CD4-positive, alpha-beta T cell treated with Interleukin-4 for 1 hour (primary cell): ENCODE measurements at places on chromosomes 7 and 10.

DNA sequence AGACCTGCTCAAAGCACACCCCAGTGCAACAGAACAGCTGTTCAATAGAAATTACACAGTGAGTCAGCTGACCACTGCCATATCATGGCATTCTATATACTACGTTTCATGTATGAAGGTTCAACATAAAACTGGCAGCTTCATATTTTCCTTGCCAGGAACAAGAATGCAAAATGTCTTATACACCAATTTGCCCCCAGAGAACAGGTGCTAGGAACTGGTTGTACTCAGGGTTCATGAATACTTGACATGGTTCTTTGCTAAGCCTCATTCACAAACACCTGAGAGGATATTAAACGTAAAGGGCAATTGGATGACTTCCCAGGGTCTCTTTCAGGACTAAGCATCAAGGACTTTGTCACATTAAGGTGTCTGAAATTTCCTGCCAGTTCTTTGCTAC lies 6.9 kb downstream of the MYOF start:
- no peak for DNase-seq

DNA sequence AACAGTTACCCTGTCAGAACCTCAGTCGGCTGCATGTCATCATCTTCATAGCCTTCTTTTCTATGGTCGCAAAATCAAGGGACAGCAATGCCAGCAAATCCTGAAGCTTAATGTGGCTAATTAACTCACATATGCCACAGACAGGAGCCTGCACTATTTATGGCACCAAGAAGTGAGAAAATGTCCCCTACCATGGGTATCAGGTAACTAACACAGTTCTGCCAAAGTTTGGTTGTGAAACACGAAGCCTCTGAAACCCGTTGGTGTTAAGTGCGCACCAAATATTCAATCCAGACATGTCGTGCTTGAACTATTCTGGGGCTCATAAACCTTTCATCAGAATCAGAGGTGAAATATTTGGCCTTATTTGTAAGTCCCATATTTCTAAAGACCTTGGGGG lies 63.3 kb downstream of the EVX1 start:
- no peak for DNase-seq

- DNase-seq: no peak
Observed at GRCh38 chr10:130986846-130987245, 324.7 kb downstream of the TCERG1L start.

DNA sequence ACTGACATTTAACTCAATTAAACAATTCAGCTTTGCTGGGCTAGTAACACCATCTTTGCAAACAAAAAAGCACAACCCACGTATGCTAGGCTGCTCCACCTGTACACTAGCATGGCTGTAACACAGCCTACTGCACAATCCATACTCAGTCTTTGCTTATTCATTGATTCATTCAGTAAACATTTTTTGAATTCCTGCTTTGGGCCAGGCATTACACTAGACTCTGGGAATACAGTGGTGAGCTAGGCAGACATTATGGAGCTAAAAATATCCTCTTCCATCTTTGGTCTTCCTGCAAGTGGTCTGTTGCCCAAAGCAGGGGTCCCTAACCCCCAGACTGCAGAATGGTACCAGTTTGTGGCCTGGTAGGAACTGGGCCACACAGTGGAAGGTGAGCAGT lies 9.9 kb downstream of the CNNM1 start:
- no peak for DNase-seq

GRCh38 chr10:15865304-15865703 lies 5.0 kb upstream of the MINDY3 start:
- no peak for DNase-seq

DNA sequence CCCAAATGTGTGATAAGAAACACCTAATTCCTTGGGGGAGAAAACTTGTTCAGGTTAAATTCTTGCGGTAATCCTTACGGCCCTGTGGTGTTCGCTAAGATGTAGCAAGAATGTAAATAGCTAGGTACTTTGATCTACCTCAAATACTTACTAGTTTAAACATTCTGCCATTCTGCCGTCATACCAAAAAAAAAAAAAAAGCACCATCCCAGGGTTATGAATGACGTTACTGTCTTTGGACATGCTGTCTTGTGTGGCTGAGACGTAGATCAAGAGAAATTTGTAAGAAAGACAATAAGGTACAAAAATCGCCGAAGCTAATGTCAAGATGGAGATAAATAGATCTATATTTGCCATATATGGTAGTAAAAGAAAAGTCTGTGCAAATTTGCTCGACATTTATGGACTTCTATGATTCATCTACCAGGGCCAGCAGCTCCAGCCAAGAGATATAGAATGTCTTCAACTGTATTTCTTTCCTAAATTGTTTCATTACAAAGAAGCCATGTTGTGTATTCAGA lies 195.6 kb downstream of the CUX1 start:
- no peak for DNase-seq

DNA sequence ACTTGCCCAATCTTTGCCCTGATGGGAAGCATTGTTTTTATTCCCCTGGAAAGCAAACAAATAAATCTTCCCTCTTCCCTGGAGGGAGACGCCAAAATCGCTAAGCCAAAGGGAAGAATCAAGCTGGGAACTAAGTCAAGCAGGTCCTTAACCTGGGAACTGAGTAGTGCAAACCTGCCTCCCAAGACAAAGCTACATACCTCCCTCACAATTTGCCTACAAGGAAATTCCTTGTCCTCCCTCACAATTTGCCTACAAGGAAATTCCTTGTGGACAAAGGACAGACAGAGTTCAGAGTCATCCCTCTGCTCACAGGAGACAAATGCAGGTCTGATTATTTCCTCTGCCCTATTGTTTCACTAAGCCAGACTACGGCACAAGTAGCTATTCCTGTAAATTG lies 50.5 kb downstream of the SPOCK2 start:
- no peak for DNase-seq

DNA sequence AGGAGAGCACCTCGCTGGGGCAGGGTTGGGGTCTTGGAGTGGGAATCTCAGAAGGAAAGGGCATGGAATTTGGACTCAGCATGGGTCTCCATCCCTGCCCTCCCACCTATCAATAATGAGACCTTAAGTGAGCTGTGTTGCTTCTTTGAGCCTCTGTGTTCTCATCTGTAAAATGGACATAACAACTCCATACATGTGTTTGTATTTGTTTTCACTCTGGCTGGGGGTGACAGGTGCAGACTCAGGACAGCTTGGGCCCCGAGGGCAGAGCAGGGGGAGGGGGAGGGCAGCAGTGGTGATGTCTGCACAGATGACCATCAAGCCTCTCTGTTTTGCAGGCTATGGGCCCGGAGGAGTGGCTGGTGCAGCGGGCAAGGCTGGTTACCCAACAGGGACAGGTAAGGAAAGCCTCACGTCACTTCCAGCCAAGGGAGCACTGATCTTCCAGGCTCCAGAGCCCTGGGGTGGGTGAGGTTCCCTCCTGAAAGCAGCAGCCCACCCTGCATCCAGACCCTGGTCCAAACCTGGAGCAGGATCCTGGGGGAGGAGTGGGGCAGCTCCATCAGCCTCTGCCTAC lies 19.9 kb downstream of the ELN start:
- no peak for DNase-seq

DNA sequence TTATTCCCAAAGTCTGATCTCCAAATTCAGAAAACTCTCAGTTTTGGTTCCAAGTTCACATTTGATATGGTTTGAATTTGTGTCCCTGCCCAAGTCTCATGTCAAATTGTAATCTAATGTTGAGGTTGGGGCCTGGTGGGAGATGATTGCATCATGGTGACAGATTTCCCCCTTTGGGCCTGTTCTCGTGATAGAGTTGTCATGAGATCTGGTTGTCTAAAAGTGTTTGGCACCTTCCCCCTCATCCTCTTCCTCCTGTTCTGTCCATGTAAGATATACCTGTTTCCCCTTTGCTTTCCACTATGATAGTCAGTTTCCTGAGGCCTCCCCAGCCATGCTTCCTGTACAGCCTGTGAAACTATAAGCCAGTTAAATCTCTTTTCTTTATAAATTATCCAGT lies 138.6 kb downstream of the ARL4A start:
- DNase-seq: no peak

- DNase-seq: no peak
Observed at GRCh38 chr7:27905951-27906350, 166.0 kb downstream of the TAX1BP1 start.

- no peak for DNase-seq
Observed at GRCh38 chr7:13792208-13792607, 197.3 kb downstream of the ETV1 start.

- DNase-seq: no peak
Observed at GRCh38 chr10:111600772-111601171, 523.9 kb downstream of the ADRA2A start.

GRCh38 chr7:70775570-70776156 lies 356.3 kb upstream of the GALNT17 start:
- DNase-seq: no peak

DNA sequence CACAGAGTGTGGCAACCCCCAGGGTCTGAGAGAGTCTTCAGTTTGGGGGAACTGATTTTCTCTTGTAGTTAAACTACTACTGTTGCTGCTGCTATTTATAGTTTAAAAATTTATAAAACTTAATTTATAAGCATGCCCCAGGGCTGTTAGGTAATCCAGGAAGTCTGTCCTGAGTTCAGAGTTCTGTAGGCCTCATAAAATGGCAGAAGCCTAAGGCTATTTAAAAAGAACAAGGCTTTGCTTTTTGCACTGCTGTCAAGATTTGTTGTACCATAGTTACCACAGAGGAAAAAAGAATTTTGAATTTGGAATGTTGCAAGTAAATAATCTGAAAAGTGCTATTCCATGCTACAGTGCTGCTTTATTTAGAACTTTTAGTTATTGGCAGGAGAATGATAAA lies 66.1 kb downstream of the AGK start:
- no peak for DNase-seq

- DNase-seq: peak; percentile 82
Observed at GRCh38 chr10:79347894-79348639, 798 bp downstream of the PPIF start.
